ENCODE measurements at places on chromosomes 2 and 18. TPM values are rescaled to one million over a fixed set of nuclear protein-coding genes. Genes with fewer than 3 reads are reported as not detected.

Gene MAPRE3
- total RNA-seq, result 23.5 TPM

GRCh38 chr18:36078751-36079529, 11.6 kb upstream of the RPRD1A start:
- no peak for DNase-seq

- no peak for DNase-seq
These were observed 67.9 kb downstream of the NCOA1 start for GRCh38 chr2:24558781-24559472.

DNA sequence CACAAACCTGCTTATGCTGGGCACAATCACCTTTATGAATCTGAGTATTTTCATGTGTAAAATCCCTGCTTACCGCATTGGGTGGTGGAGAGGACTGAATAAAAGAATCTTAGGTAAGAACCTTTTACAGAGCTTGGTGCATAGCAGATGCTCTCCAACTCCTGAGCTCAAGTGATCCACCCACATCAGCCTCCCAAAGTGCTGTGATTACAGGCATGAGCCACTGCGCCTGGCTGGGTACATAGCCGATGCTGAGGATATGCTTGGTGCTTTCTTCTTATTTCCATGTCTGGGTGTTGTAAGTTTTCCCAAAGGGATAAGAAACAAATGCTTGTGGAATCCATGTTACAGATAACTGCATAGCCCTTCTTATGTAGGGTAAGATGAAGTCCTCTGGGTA, 244.3 kb upstream of the PXDN start:
- DNase-seq, result no peak

DNA sequence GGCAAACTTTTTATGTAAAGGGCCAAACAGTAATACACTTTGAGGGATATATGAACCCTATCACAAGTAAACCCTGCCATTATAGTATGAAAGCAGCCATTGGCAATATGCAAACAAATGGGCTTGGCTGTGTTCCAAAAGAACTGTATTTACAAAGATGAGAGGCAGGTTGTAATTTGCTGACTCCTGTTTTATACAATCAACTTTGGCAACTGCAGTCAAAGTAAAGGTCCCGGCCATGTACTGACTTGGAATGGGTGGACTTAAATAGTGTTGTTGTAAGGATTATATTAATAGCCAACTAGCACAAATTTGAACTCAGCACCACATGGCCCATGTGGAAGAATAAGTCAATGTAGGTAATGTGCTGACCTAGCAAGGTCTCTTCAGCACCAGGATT, 223.4 kb downstream of the WDPCP start:
- DNase-seq, result no peak

DNA sequence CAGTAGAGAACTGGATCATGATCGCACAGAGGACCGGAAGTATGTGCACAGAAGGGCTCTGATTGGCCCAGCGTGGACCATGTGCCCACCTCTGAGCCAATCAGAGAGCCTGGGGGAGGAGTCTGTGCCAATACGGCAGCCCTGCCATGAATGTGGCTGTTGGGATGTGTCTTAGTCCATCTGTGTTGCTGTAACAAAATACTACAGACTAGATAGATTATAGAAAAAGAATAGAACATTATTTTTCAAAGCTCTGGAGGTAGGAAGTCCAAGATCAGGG, 132.0 kb downstream of the NDUFA10 start:
- DNase-seq, result no peak

Gene FEV
- not detected for total RNA-seq

DNA sequence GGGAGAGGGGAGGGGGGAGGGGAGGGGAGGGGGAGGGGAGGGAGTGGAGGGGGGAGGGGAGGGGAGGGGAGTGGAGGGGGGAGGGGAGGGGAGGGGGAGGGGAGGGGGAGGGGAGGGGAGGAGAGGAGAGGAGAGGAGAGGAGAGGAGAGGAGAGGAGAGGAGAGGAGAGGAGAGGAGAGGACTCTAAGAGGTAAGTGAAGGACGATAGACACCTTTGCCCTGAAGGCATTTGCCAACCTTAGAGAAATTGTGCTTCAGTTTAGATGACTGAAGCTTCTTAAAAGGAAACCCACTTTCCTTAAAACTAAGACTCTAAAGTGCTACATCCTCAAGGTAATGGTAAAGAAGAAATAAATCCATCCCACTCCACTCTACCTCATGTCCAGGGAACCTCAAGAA, 19.2 kb downstream of the GPR75 start:
- DNase-seq, result no peak

Gene GPAT2
- total RNA-seq, result 7.3 TPM

Gene CERKL
- 0.41 TPM for total RNA-seq

Gene TRABD2A
- 6.3 TPM for total RNA-seq

DNA sequence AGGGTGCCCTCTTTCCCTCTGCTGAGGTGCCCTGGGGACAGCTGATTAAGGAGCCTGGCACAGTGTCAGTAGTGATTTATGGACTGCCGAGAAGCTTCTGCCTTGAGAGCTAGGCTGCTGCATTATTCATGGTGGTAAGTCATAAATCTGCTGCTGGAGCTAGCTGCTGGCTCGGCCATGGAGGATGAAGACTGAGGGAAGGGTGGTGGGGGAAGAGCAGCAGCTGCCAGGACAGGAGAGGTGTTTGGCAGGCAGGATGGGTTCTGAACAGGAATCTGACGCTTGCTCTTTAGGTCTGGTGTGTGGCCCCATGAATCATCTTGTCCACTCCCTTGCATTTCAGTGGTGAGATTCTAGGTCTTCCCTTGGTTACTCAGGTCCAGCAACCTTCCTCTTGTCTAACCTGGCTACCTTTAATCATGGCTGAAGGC, 296.3 kb downstream of the DYSF start:
- no peak for DNase-seq

DNA sequence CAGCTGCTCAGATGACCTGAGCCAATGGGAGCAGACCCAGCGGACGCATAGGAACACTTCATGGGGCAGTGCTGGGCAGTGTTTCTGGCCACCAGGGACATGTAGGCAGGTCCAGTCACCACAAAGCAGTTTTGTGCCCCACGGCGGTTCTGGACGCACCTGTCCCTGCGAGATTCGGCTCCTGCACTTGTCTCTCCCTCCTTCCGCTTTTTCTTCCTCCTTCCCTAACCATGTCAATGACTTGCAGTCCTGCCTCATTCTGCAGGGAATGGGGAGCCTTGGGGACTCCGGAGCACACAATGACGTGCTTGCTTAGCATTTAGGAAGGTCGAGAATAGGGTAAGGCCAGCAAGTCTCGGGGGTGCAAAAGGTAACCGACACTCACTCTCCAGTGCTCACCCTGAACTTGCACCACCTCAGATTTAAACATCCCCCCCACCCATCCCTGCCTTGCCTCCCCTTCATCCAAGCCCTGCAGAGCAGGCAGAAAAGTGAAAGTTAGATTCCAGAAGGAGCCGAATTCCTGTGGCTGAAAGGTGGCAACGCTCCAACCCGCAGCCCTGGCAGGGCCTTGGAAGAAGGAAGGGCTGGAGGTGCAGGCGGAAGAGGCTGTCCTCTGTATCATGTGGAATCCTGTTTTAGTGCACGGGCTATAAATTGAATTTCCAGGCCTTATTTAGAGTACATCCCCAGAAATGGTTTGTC, 40.5 kb upstream of the ATG16L1 start:
- peak; percentile 38 for DNase-seq

- no peak for DNase-seq
These were observed 38.3 kb downstream of the IL1RL2 start for GRCh38 chr2:102224824-102225739.

GRCh38 chr18:59765343-59765742, 68.1 kb upstream of the CCBE1 start:
- DNase-seq, result no peak
